ENCODE measurements at places on chromosomes 2 and 18.

DNA sequence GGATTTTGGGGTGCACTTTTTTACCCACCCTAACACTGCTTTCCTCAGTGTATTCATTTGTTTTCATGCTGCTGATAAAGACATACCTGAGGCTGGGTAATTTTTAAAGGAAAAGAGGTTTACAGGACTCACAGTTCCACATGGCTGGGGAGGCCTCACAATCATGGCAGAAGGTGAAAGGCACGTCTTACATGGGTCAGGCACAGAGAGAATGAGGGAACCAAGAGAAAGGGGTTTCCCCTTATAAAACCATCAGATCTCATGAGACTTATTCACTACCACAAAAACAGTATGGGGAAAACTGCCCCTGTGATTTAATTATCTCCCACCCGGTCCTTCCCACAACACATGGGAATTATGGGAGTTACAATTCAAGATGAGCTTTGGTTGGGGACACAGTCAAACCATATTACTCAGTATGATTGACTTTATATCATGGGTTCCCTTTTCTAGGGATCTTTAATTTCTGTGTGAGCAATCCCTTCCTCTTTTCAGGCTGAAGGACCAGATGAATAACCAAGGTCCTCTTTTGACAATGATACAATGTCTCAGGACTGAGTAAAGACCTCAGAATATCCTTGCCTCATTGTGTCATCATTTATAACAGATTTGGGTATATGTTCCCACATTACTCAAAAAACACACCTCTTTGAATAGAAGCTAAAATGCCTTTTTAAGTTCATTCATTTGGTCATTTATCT lies 100.1 kb upstream of the TRIB2 start:
- no peak for DNase-seq

DNA sequence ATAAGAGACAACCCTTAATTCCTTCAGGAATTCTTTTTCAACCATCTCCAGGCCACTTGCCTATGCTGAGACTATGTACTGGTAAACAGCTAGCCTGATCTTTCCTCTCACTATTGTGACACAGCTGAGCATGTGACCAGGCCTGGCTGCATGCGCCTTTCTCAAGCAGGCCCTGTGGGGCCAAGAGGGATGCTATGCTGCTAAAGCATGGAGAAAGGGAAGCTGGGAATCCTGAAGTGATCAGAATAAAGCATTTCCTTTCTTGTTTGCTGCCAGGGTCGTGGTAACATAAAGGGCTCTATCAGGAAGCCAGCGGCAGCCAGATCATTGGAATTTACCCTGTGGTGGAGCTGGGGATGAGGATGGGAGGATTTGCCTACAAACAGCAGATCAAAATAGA lies 29.8 kb upstream of the LCLAT1 start:
- DNase-seq = no peak

DNA sequence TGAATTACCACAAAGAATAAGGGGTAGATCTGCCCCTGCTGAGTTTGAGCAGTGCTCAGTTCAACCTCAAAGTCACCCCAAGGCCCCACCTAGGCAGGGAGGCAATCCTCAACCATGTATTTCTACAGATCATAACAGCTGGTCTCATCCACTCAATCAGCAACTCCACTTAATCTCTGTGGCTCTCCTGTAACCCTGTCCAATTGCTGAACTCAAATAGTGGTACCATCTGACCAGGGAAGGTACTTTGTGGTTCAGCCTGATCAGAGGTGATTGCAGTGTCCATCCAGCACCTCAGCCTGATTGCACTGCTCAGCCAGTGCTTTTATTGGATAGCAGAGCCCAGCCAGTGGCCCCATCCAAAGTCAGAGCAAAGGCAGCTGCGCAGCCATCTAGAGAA lies 91.0 kb upstream of the SLC4A10 start:
- DNase-seq = no peak

GRCh38 chr2:29848566-29849310 lies 72.6 kb downstream of the ALK start:
- no peak for DNase-seq

DNA sequence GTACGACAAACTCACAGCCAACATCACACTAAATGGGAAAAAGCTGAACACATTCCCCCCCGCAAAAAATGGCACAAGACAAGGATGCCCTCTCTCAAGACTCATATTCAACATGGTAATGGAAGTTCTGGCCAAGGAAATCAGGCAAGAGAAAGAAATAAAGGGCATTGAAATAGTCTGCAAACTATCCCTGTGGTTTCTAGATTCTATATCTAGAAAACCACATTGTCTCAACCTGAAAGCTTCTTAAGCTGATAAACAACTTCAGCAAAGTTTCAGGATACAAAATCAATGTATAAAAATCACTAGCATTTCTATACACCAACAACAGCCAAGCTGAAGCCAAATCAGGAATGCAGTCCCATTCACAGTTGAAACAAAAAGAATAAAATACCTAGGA lies 294.6 kb upstream of the CYP26B1 start:
- DNase-seq = no peak

GRCh38 chr2:59884166-59884565 lies 669.3 kb downstream of the BCL11A start:
- DNase-seq = no peak

- DNase-seq = no peak
These were observed 118.2 kb upstream of the NOL4 start for GRCh38 chr18:34342960-34343359.

DNA sequence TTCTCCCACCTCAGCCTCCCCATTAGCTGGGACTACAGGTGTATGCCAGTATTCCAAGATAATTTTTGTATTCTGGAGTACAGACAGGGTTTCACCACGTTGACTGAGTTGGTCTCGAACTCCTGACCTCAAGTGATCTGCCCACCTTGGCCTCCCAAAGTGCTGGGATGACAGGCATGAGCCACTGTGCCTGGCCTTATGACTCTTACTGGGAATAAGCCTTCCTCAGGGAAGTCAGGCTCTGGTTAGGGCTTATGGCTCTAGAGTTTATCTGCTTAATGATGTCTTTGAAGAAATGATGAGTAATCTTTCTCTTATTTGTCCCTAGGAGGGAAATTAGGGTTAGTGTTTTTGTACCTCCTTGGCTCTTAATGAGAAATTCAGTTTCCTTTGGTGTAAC lies 187.7 kb downstream of the FAM210A start:
- no peak for DNase-seq

DNA sequence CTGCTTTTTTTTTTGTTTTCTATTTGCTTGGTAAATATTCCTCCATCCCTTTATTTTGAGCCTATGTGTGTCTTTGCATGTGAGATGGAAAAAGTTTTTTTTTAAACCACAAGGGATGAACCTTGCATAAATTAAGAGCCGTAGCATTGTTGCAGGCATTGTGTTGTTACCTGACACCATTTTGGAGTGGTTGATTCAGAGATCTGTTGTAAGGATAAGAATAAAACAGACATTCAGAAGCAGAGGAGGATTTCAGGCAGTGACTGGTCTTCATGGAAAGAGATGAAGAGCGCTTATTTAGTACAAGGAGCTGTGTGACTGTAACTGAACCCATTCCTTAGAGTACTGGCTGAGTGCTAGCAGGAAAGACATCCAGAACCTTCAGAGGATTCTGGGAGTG lies 101.2 kb downstream of the LTBP1 start:
- no peak for DNase-seq

GRCh38 chr2:129812071-129812470 lies 167.4 kb upstream of the RAB6C start:
- no peak for DNase-seq

DNA sequence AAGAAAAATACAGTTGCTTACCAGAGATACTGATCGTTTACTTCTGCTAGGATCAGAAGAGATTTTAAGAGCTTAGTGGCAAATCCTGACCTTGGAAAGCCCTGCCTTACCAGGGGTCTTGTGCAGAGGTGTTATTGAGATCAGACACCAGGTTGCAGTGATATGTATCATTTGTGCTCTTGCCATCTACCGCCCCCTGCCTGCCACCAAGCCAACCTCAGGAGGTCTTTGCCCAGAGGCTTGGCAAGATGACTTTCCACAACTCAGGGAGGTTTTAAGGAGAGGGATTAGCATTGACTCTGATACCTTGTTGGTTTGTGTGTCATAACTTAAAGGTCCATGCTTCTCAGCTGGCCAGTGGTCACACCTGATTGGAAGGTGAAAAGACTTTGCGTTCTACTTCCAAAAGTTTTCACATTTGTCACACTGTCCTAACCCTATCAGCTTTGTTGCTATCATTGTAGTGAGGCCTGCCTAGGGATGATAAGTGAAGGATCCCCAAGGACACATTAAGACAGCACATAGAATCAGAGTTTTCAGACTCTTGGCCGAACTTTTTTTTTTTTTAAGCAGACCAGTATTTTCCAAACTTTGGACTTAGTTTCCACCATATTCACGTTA lies 46.2 kb upstream of the MGAT5 start:
- DNase-seq = peak; percentile 24

DNA sequence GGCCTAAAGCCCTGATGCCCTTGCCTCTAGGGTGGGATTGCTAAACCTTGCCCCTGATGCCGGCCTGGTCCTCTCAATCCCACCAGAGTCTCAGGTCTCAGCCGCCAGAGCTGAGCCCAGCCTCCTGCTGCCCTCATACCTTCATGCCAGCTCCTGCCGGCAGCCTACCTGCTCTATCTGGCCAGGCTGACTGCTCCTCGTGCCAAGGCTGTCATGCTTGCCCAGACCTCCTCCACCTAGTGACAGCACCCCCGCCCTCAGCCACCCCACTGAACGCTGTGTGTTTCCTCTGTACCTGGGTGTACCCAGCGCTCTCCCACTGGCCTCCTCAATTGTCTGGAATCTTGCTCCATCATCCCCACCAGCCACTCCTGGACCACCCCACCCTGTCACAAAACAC lies 120.1 kb downstream of the CACNB4 start:
- no peak for DNase-seq

DNA sequence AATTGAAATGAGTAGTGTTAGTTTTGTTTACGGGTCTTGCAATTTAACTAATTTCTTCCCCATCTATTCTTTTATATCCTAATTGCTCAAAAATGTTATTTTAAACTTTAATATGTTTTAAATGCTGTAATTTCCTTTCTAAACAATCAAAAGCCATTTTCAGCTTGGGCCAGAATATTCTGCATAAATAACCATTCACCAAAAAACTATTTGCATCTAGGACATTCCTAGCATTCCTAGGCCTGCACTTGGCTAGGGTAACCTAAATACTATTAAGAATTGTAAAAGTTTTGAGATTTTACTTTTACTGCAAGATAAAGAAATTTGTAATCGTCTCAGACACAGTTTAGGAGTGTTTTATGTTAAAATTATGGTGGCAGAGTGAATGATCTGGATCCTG lies 7.8 kb upstream of the ETAA1 start:
- DNase-seq = no peak

GRCh38 chr2:136517716-136518115 lies 247.6 kb upstream of the THSD7B start:
- DNase-seq = no peak

GRCh38 chr18:79753391-79753851 lies 44.3 kb upstream of the KCNG2 start:
- DNase-seq = no peak

- no peak for DNase-seq
These were observed 260.5 kb downstream of the TCF4 start for GRCh38 chr18:55327454-55327853.

DNA sequence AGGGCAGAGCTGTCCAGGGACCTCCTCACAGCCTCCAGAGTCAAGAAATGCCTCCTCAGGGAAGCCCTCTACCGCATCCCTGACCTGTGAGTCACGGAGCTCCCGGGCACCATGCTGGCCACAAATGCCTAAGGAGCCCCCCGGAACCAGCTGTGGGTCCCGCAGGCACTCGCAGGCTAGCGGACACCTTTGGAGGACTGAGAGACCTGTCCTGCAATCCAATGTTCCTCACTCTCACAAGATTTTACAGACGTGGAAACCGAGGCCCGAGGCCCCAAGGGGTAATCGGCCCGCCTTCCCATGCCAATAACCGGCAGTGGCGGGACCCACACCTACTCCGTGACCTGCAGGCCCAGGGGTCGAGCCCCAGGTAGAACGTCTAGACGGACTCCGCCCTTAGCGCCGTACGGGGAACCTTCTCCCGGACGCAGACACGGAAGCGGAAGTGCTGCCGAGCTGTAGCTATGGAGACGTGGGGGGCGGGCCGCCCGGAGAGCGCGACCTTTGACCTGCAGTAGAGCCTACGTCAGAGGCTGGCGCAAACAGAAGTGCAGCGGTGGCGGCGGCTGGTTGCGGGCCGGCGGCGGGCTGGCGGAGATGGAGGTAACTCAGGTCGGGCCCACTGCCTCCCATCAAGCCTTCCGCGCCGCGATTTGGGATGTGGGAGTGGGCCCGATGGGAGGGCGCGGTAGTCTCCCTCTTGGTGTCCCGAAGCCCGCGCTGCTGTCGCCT lies at the start of gene GCC2:
GCC2 (plus strand) TSS at position 529 of the 732 bp plus-strand sequence; CDS start at position 598, 69 bp downstream.
- peak; percentile 91 for DNase-seq
